ENCODE measurements at places on chromosomes 16 and 17. TPM values are rescaled to one million over a fixed set of nuclear protein-coding genes. Genes with fewer than 3 reads are reported as not detected.
A peak's percentile ranks its signal among the peaks of the same experiment; 100 is the strongest.

Gene UBE2O
- 18.1 TPM for total RNA-seq

Gene NTN3
- total RNA-seq: 9.1 TPM

DNA sequence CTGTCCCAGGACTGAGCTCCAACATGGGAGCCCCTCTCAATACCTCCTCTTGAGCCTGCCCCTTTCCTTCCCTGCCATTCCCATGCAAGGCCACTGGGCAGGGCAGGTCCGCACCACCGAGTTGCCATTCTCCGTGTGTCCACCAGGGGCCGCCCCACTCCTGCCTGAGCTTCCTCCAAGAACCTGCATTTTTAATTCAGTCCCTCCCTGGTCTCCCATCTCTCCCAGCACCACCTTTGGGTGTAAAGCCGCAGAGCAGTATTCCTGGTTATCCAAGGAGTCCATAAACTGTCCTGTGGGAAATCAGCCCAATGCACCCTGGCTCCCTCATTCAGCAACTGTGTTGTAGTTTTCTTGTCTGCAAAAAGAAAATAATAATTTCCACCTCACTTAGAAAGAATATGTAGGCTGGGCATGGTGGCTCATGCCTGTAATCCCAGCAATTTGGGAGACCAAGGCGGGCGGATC is 15.9 kb upstream of the ANKRD40CL start:
- DNase-seq: peak; percentile 91

DNA sequence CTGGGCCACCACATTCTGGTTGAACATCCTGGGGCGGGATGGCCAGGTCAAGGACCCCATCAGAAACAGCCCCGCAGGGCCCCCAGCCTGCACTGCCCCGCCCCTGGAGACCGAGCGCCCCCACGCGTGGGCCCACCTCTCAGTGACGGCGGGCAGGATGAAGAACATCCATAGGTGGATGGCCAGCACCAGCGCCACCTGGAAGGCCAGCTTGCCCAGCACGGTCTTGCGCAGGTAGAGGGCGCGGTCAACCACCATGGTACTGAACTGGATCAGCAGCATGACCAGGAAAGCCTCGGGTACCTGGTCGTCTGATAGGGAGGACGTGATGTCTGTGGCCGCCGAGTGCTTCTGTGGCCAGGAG is 13.6 kb downstream of the CTU2 start:
- no peak for DNase-seq

- no peak for DNase-seq
Measured at GRCh38 chr16:89368604-89369249, 121.6 kb downstream of the ANKRD11 start.

DNA sequence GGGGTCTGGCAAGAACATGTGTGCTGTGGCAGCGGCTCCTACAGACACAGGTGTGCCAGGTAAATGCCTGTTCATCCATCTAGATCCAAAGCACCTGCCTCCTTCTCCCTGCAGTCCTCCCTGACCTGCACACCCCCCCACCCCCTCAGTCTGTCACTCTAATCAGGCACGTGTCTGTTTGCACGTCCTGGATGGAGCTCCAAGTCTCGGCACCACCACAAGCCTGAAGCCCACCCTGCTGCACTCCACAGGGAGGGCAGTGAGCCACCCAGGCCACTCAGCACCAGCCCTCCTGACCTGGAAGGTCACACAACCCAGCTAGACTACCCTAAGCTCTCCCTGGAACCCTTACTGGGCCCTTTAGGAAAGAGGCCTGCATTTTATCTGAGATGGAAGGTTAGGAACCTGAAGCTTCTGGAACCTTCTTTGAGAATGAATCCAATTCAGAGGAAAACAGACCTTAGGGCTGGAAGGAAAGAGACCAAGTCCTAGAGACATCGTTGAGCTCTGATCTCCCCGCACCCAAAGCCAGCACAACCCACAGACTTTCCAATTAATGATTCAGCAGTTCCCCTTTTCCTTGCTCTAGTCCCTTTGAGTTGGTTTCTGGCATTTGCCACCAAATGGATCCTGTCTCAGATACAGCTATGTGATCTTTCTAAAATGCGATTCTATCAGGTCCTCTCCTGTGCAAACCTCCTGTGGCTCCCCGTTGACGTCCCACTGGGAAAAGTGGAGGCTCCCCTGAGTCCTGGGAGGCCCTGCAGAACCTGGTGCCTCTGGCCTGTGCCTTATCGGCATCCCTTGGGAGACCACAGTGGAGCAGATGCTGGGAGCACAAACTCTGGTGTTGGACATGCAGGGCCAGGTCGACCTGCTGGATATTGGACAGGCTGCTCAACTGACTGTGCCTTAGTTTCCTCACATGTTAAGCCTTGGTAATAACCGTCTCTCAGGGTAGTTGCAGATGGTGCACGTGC is 67.9 kb downstream of the PRMT7 start:
- DNase-seq: no peak
